Posterior vena cava (tissue), 2 donors: ENCODE measurements at places on chromosomes 5 and 9.
A peak's percentile ranks its signal among the peaks of the same experiment; 100 is the strongest.

DNA sequence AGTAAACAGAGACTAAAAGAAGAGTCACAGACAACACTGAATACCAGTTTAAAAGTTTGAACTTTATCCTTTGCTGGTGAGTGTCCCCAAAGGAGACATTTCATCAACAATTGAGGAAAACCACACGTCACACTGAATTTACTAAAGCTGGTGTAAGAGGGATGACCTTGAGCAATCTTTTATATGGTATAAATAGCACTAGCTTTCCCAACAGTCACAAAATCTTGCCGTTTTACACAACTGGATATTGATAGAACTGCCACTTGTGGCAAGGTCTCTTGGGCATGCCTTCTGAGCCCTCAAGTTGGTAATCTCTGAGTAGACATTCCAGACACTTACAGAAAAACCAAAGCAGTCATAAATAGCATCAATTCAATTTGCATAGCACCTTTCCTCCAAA lies 311.5 kb upstream of the TARS1 start:
- no peak for DNase-seq

DNA sequence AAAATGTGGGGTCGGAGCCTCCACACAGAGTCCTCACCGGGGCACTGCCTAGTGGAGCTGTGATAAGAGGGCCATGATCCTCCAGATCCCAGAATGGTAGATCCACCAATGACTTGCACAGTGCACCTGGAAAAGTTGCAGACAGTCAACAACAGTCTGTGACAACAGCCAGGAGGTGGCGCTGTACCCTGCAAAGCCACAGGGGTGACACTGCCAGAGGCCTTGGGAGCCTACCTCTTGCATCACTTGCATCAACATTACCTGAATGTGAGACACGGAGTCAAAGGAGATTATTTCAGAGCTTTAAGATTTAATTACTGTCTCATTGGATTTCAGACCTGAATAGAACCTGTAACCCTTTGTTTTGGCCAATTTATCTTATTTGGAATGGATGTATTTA lies 614.1 kb upstream of the CDH9 start:
- no peak for DNase-seq

- peak; percentile 75 for DNase-seq
Observed at GRCh38 chr9:95087659-95088242, 229.8 kb downstream of the FANCC start.

- no peak for DNase-seq
Observed at GRCh38 chr5:127671218-127671617, 22.3 kb downstream of the CTXN3 start.

DNA sequence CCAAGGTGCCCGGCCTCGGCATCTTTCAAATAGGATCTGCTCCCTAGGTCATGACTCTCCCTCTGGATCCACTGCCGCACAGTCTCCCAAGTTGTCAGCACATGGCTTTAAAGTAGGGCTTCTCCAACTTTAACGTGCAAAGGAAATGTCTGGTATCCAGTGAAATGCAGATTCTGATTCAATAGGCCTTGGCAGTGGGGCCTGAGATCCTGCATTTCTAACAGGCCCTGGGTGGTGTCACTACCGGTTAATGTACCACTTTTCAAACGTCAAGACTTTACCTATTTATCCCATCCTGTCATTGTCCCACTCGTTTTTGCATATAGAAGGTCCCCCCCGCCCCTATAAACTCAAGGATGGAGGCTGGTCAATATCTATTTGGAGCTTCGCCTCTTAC lies 137.6 kb upstream of the ZNF618 start:
- no peak for DNase-seq

DNA sequence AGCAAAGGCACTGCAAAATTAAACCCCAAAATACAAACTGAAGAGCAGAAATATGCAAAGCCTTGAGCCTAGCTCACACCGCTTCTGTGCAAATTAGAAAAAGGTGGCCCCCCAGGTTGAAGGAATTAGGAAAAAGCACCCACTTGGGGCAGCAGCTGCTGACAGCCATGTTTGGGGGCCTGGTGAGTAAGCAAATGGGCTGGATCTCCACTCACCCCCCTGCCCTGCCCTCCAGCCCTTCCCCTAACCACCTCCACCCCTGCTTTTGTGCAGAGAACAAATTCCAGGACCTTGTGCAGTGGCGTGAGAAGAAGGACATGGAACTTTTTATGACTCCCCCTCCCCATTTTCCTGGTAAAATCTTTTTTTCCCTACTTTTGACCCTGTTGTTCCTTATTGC lies 92.0 kb upstream of the DNAH5 start:
- DNase-seq, result no peak

DNA sequence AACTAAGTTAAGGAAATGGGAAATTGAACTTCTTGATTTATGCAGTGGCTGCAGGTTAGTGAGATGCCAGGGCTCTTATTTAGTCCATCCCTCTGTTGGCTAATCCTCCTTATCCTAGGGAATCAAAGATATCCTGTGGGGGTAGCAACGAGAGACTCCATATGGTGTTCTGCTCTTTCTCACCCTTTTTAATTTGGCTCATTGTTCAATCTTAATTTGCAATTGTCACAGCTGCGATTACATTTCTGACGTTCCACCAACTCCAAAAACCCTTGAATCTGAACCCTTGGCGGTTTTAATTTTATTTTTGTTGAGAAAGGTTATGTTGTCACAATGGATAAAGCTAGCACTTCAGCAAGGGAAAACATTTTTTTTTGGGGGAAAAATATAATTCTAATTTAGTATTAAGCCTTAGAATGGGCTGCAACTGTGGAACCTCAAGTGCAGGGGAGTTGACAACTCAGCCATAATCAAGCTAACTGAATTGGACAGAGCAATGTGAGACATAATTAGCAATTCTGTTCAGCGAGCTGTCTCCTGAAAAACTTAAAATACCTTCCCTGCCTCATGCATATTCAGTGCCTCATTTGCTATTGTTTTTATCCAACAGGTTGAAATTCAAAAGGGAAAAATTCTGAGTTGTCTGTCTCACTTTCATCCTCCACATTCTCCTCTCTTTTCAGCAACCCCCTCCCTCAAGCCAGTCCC lies 91.3 kb downstream of the MAT2B start:
- DNase-seq, result no peak

GRCh38 chr5:31104775-31105174 lies 88.7 kb upstream of the CDH6 start:
- no peak for DNase-seq

DNA sequence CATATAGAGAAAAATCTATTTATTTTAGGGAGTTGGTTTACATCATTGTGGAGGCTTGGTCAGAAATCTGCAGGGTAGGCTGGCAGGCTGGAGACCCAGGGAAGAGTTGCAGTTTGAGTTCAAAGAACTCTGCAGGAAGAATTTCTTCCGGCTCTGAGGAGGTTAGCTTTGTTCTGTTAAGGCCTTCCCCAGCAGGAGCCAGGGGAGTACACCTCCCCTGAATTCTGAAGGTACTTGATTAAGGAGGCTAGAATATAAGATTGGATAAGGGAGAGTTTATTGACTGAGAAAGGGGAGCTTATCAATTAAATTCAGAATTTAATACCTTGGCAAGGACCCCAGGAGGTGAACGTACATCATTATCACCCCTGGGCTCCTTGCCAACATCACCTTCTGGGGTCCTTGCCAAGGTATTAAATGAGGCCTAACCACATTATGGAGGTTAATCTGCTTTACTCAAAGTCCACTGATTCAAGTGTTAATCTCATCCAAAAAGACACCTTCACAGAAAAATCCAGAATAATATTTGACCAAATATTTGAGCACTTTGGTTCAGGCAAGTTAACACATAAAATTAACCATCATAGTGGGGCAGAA lies 351.7 kb downstream of the CWC27 start:
- DNase-seq, result no peak

GRCh38 chr9:81885602-81886001 lies 42.6 kb upstream of the SPATA31D4 start:
- DNase-seq, result no peak

DNA sequence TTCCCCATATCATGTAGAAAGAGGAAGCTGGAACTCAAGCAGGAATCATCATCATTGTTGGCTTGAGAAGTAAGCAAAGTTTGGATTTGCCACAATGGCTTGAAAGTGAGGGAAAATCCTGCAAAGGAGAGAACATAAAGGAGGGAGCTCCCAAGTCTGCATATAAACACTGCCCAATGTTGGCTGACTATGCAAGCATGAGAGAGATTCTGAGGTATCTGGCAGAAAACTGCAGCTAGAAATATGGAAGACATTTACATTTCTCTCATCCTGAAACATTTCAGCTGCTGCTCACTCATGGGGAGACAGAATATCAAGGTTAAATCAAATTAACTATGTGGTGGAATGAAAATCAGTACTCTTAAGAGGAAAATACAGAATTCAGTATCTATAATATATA lies 415.6 kb upstream of the TNC start:
- no peak for DNase-seq

DNA sequence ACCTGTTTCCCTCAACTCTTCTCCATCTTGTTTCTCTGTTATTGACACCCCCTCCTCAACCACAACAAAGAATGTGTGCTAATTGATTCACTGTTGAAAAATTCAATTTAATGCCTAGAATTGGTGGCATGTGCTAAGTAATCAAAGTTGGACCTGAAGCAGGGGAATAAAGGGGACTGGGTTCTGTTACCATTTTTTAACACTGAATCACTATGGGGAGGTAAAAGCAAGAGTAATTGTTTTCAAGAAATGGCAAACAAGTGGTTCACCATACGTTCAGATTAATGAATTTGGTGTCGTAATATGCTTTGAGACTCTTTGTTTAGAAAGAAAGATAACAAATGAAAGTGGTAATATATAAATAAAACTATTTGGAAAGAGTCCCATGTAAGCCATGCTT lies 17.0 kb upstream of the SSBP2 start:
- no peak for DNase-seq

- DNase-seq, result no peak
Observed at GRCh38 chr9:121573717-121574485, 74.3 kb upstream of the GGTA1 start.

- no peak for DNase-seq
Observed at GRCh38 chr9:90799271-90799852, 2.3 kb upstream of the SYK start.
